ENCODE measurements at places on chromosomes 11 and 22. TPM values are rescaled to one million over a fixed set of nuclear protein-coding genes. Genes with fewer than 3 reads are reported as not detected.

The PSMD13 gene
- 90.8 TPM for polyA plus RNA-seq

The MYOD1 gene
- polyA plus RNA-seq: not detected

The OR2D3 gene
- not detected for polyA plus RNA-seq

The IGLL1 gene
- not detected for polyA plus RNA-seq

The OTOG gene
- not detected for polyA plus RNA-seq

The CRYBB3 gene
- 0.33 TPM for polyA plus RNA-seq

The NFRKB gene
- polyA plus RNA-seq: 7.1 TPM

All from esophagus (tissue), 2 donors.